Osteoblast (primary cell): ENCODE measurements at places on chromosomes 11 and 22. TPM values are rescaled to one million over a fixed set of nuclear protein-coding genes. Genes with fewer than 3 reads are reported as not detected.
A peak's percentile ranks its signal among the peaks of the same experiment; 100 is the strongest.

Gene CASP4
- total RNA-seq = 138 and 152 TPM in 2 replicates

- peaks cover 15% of the 10 kb centered on the region for H3K4me1 ChIP-seq
- peak; percentile 83 for DNase-seq
Observed at GRCh38 chr11:65639623-65640482, 2.0 kb downstream of the SIPA1 start.

- H3K36me3 ChIP-seq = peaks cover 75% of the 10 kb centered on the region
- no peaks in the 10 kb centered on the region for H3K4me1 ChIP-seq
- no peak overlapping the region for H3K4me3 ChIP-seq
- DNase-seq = no peak
- H3K27ac ChIP-seq = no peak overlapping the region
- no peaks in the 10 kb centered on the region for H3K27me3 ChIP-seq
Observed at GRCh38 chr11:34145847-34146381, 40.5 kb downstream of the NAT10 start.

Gene ACR
- 1.4 TPM in 1 of 2 replicates, not detected in the other for total RNA-seq

- no peak for DNase-seq
- no peak within 1 kb of the TSS for H3K4me3 ChIP-seq
- H3K27me3 ChIP-seq = peaks cover 23% of the 10 kb centered on the region
- no peak within 1 kb of the TSS for H3K27ac ChIP-seq
Observed at GRCh38 chr11:441418-442274, at the start of gene ANO9. Gene ANO9 (minus strand): TSS chr11:442011. CDS start chr11:441926, 85 bp downstream.

- peaks cover 10% of the 10 kb centered on the region for H3K4me1 ChIP-seq
- H3K27me3 ChIP-seq = no peaks in the 10 kb centered on the region
- no peak overlapping the region for H3K4me3 ChIP-seq
- H3K27ac ChIP-seq = peak overlapping the region; percentile 27
Observed at GRCh38 chr11:74055938-74056337, 47.1 kb upstream of the UCP3 start.

DNA sequence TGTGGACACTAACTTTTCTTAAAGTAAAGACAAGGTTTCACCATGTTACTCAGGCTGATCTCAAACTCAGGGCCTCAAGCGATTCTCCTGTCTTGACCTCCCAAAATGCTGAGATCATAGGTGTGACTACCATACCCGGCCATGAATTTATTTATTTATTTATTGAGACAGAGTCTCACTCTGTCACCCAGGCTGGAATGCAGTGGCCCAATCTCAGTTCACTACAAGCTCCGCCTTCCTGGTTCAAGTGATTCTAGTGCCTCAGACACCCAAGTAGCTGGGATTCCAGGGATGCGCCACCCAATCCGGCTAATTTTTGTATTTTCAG lies 29.7 kb upstream of the PCF11 start:
- H3K4me1 ChIP-seq = no peaks in the 10 kb centered on the region
- DNase-seq = no peak
- H3K4me3 ChIP-seq = no peak overlapping the region
- no peaks in the 10 kb centered on the region for H3K36me3 ChIP-seq
- no peak overlapping the region for H3K27ac ChIP-seq
